ENCODE measurements at places on chromosomes 3 and 15.

DNA sequence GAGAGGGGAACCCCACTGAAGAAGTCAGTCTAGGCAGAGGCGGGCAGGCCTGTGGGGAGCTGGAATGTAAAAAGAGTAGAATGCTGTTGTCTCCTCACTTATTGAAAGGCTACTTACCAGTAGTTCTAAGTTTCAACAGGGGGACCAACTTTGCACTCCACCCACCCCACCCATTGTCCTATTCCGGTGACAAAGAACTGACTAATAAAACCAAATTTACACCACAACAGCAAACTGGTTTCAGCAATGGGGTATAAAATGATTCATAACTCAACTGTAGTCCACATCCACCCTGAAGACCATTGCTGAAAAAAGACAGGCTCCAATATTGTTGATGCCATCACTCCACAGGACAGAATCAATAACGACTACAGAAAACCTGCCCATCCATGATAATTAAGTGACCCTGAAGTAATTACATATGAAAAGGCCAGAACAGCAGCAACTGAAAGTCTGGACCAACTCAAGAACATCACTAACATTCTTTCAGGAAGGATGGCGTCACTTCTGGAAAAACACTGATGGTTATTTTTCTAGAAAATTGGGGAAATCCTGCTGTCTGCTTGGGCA lies 80.2 kb downstream of the ABI3BP start:
- DNase-seq: no peak

GRCh38 chr3:149555927-149556326 lies 81.4 kb downstream of the TM4SF4 start:
- DNase-seq: no peak

DNA sequence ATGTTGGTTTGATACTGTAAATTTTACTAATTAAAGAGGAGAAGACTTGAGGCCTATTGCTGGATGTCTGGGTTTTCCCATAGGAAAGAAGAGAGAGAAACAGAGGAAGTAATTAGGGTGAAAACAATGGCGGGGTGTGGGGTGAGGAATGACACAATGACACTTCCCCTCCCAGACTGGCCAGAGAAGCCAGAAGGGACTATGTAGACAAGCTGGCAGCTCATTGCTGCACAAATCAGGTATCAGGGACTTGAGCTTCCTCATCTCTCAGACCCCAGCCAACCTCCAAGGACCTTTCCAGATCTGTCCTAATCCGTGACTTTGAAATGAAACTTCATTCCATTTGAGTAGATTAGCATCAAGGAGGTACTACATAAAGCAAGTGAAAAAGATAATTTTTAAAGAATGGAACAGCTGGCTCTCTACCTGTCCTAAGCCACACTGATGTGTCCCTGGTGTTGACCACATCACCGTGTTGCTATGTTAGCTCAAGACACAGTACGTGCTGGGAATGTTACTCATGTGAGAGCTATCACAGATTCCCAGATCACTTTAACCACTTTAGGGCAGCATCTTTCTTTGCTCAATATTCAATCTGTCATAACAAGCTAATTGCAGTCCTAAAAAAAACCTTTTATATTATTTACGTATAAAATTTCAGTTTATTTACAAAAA lies 22.2 kb downstream of the TMEM212 start:
- DNase-seq: no peak

GRCh38 chr3:53524566-53524965 lies 30.2 kb downstream of the CACNA1D start:
- no peak for DNase-seq

DNA sequence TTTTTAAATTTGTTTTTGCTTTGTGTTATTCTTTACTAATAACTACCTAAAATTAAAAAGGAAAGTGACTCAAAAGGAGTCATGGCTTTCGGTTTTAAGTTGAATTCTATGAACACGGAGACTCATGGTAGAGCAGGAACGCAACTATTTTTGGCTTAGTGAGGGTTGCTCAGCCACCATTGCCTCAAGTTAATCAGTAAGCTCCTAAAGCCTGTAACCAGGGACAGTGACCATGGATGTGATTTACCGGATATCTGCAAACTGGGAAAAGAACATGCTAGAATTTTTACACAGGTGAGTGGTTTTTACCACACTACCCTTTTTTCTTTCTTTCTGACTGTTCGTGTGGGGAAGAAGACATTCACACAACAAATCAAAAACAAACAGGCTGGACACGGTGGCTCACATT lies 11.8 kb downstream of the SLC12A8 start:
- no peak for DNase-seq

GRCh38 chr3:172134352-172134751 lies 95.0 kb downstream of the FNDC3B start:
- DNase-seq: no peak

DNA sequence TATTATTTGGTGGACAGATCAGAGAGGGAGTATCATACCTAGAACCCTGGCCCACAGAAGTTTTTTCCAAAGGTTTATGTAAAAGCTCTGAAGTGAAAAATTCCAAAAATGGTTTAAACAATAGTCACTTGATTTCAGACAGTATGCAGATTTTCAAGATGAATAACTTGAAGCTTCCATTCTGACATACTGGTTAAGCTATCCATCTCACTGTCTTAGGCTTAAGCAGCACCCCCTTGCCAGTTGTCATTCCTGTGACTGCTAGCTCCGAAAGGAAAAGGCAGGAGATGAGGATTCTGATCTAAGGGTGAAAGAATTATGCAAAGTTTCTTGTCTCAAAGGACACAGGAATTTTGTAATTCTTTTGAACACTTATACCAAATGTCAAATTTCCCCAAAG lies 337.5 kb upstream of the THBS1 start:
- DNase-seq: no peak

Data from activated CD8-positive, alpha-beta memory T cell treated with anti-CD3 and anti-CD28 coated beads, Interleukin-2, amount 50 U/mL, for 4 hours (primary cell).